ENCODE measurements at places on chromosomes 5 and 9. TPM values are rescaled to one million over a fixed set of nuclear protein-coding genes. Genes with fewer than 3 reads are reported as not detected.

The PCDHGB1 gene
- 2.4 TPM for total RNA-seq

DNA sequence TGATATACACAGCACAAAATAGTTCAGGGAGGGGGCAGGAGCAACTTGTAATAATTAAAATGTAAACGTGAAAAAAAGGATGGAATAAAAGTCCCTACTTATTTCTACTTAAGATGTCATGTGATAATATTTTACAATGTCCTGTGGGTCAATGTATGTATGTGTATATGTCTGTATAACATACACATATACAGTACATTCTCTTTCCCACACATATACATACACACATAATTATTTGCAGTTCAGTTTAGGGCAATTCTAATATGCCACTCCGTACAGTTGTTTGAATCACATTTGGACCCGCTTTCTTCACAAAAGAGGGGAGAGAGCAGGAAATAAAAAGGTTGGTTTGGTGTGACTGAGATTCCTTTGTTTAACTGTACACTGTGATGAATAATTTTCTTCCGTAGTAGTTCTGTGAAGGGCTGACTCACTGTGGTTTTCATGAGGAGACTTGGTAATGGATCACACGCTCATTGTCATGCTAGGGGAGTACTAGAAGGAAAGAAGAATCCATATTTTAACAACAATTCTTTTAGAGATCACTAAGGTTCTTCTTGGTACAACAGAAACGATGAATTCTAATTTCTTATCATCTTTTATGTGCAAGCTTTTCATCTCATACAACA, 26.2 kb upstream of the ACOT12 start:
- no peak overlapping the region for H3K4me3 ChIP-seq
- H3K36me3 ChIP-seq, result peaks cover 5% of the 10 kb centered on the region
- no peaks in the 10 kb centered on the region for H3K4me1 ChIP-seq
- no peak overlapping the region for H3K27ac ChIP-seq

DNA sequence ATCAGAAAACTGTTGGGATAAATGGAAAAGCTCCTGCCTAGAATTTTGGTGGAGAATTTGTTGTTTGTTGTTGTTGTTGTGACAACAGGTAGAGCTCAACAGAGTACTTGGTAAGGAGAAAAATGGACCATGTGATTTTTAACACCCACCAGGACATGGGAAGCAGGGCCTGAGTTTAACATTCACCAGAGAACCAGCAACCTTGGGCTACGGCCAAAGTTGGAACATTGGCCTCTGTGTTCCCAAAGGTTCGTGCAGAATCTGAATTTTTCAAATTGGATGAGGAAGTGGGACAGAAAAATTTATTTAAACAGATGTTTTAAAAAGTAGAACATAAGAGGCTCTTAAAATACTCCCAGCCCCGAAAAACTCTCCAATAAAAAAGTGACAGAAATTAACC, 127.0 kb downstream of the GNA14 start:
- DNase-seq, result no peak
- no peaks in the 10 kb centered on the region for H3K36me3 ChIP-seq
- H3K27ac ChIP-seq, result no peak overlapping the region
- H3K27me3 ChIP-seq, result no peaks in the 10 kb centered on the region
- no peaks in the 10 kb centered on the region for H3K4me1 ChIP-seq
- no peak overlapping the region for H3K4me3 ChIP-seq

DNA sequence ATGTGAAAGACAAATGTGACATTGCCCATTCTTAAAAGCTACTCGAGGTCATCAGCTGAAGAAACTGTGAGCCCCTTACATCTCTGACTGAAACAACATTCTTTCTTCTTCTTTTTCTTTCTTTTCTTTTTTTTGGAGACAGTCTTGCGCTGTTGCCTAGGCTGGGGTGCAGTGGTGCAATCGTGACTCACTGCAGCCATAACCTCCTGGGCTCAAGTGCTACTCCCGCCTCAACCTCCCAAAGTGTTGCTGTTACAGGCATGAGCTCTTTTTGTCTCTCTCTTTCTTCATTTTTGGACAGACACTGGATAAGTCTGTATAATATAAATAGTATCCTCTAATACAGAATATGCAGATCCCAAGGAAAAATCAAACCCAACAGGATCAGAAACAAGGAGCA, 263.7 kb upstream of the KLF9 start:
- no peaks in the 10 kb centered on the region for H3K36me3 ChIP-seq
- H3K27me3 ChIP-seq, result no peaks in the 10 kb centered on the region
- H3K4me1 ChIP-seq, result no peaks in the 10 kb centered on the region
- no peak for DNase-seq

GRCh38 chr5:43041110-43041668, 1.1 kb upstream of the ANXA2R start:
- H3K4me1 ChIP-seq, result no peaks in the 10 kb centered on the region
- no peaks in the 10 kb centered on the region for H3K27me3 ChIP-seq
- no peaks in the 10 kb centered on the region for H3K36me3 ChIP-seq
- H3K27ac ChIP-seq, result peak overlapping the region; percentile 89
- H3K4me3 ChIP-seq, result peak overlapping the region; percentile 49

- no peaks in the 10 kb centered on the region for H3K4me1 ChIP-seq
- H3K36me3 ChIP-seq, result no peaks in the 10 kb centered on the region
- H3K27me3 ChIP-seq, result no peaks in the 10 kb centered on the region
- H3K4me3 ChIP-seq, result no peak overlapping the region
These were observed 507.2 kb upstream of the MPDZ start for GRCh38 chr9:13786711-13787110.

DNA sequence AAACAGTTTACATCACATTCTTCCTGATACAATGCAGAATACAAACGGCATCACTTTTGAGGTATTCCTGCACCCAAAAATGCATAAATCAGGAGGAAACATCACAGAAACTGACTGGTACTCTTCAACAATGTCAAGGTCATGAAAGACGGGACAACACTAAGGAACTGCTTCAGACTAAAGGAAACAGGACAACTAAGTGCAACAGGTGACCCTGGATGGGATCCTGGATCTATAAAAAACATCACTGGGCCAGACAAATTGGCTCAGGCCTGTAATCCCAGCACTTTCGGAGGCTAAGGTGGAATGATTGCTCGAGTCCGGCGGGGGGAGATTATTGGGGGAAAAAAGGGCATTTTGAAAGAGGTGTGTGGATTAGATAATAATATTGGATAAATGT, 22.6 kb downstream of the BTNL9 start:
- H3K27ac ChIP-seq, result no peak overlapping the region
- H3K27me3 ChIP-seq, result peaks cover 7% of the 10 kb centered on the region
- H3K4me1 ChIP-seq, result no peaks in the 10 kb centered on the region
- no peak overlapping the region for H3K4me3 ChIP-seq
- DNase-seq, result no peak
- no peaks in the 10 kb centered on the region for H3K36me3 ChIP-seq

DNA sequence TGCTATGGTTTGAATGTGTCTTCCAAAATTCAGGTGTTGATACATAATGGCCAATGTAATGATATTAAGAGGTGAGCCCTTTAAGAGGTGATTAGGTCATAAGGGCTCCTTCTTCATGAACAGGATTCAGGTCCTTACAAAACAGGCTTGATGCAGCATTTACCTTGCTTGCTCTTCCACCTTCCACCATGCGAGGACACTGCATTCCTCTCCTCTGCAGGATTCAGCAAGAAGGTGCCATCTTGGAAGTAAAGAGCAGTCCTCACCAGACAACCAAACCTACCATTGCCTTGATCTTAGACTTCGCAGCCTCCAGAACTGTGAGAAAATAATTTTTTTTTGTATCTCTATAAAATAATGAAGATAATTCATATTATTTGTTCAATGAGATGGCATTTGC, 314.0 kb upstream of the SMARCA2 start:
- H3K4me1 ChIP-seq, result no peaks in the 10 kb centered on the region
- no peak overlapping the region for H3K4me3 ChIP-seq
- no peak for DNase-seq
- H3K27me3 ChIP-seq, result no peaks in the 10 kb centered on the region

GRCh38 chr5:78975035-78975434, 10.1 kb downstream of the ARSB start:
- no peaks in the 10 kb centered on the region for H3K27me3 ChIP-seq
- no peak overlapping the region for H3K27ac ChIP-seq
- peaks cover 6% of the 10 kb centered on the region for H3K4me1 ChIP-seq
- no peaks in the 10 kb centered on the region for H3K36me3 ChIP-seq

DNA sequence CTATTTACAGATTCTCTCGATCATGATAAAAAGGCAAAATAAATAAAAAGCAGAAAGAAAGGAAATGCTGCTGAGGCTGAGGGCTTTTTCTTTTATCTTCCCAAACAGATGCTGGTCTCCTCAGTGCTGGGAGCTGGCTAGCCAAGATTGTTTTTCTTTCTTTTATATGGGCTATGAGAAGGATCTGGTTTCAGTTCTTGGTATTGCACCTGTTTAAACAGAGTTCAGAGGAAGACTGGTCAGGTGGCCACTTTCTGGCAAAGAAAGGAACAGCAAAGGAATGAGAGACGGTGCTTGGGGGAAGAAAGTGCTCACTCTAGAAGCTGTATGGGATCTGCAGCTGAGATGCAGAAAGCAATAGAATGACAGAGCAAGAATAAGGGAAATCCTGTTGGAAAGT, 88.9 kb downstream of the SLF1 start:
- H3K27me3 ChIP-seq, result no peaks in the 10 kb centered on the region
- no peak overlapping the region for H3K27ac ChIP-seq
- H3K4me1 ChIP-seq, result no peaks in the 10 kb centered on the region
- H3K36me3 ChIP-seq, result peaks cover 7% of the 10 kb centered on the region
- DNase-seq, result no peak
- no peak overlapping the region for H3K4me3 ChIP-seq

The FST gene
- total RNA-seq, result 1.5 TPM

- H3K4me1 ChIP-seq, result no peaks in the 10 kb centered on the region
- no peak overlapping the region for H3K27ac ChIP-seq
- no peak overlapping the region for H3K4me3 ChIP-seq
- H3K27me3 ChIP-seq, result no peaks in the 10 kb centered on the region
These were observed 31.0 kb upstream of the HMCN2 start for GRCh38 chr9:130234340-130235260.

DNA sequence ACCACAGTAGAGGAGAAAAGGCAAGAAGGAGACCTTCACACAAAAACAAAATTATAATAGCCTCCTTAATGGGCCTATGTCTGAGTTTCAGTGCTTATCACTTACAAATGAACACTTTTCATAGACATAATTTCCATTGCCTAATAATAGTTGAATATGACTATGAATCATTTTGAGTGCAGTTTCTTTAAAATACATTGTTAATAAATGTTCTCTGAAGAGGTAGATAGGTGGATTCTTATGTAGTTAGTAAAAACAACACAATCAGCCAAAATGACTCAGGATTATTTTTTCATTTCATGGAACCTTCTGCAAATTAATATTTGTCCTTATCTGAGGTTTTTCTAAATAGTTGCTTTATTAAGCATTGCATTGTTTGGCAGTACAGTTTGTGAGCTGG, 45.6 kb downstream of the DAPK1 start:
- H3K27me3 ChIP-seq, result no peaks in the 10 kb centered on the region
- no peaks in the 10 kb centered on the region for H3K36me3 ChIP-seq
- H3K4me3 ChIP-seq, result no peak overlapping the region
- no peak overlapping the region for H3K27ac ChIP-seq
- no peaks in the 10 kb centered on the region for H3K4me1 ChIP-seq
- no peak for DNase-seq

DNA sequence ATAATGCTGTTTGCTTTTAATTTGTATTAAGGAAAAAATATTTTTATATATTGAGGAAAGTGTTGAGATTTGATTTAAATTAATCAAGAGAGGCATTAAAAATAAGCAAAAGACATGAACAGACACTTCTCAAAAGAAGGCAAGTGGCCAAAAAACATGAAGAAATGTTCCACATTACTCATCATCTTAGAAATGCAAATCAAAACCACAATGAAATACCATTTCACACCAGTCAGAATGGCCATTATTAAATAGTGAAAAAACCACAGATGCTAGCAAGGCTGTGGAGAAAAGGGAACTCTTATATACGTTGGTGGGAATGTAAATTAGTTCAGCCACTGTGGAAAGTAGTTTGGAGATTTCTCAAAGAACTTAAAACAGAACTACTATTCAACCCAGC, 45.9 kb downstream of the RANBP17 start:
- no peaks in the 10 kb centered on the region for H3K36me3 ChIP-seq
- H3K4me3 ChIP-seq, result no peak overlapping the region
- H3K27ac ChIP-seq, result no peak overlapping the region

The FOXD4L5 gene
- not detected for total RNA-seq

- H3K4me3 ChIP-seq, result no peak overlapping the region
- no peaks in the 10 kb centered on the region for H3K4me1 ChIP-seq
- H3K27me3 ChIP-seq, result no peaks in the 10 kb centered on the region
- no peak overlapping the region for H3K27ac ChIP-seq
- DNase-seq, result no peak
These were observed 495.3 kb downstream of the CCDC171 start for GRCh38 chr9:16048129-16048528.

The PGM5 gene
- total RNA-seq, result 274 TPM

DNA sequence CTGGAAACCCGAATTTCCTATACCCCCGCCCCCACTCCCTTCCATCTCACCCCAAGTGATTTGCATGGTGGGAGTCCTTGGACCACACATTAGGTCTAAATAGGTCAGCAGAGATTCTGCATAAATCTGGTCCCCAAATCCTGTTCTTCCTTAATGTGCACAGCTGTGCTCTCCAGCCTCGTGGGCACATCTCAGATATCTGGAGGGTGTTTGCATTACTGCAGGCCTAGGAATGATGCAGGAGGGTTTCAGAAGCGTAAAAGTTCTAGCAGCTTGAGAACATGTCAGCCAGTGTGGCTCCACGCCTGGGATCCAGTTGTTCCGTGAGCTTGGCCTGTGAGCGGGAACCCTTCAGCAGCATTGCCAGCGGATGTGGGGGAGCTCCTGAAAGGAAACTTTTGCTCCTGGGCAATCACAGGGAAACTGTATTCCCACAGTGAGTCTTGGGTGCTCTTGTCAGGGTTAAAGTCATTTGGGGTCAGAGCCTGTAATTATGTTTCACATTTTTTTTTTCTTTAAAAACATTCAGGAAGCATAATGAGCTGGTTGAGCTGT, 12.9 kb downstream of the ARHGAP26 start:
- no peaks in the 10 kb centered on the region for H3K36me3 ChIP-seq
- DNase-seq, result peak; percentile 77
- no peak overlapping the region for H3K4me3 ChIP-seq
- peaks cover 92% of the 10 kb centered on the region for H3K4me1 ChIP-seq

- no peaks in the 10 kb centered on the region for H3K27me3 ChIP-seq
- H3K27ac ChIP-seq, result peak overlapping the region; percentile 75
- no peak overlapping the region for H3K4me3 ChIP-seq
These were observed 16.8 kb downstream of the MGAT1 start for GRCh38 chr5:180785794-180786221.

DNA sequence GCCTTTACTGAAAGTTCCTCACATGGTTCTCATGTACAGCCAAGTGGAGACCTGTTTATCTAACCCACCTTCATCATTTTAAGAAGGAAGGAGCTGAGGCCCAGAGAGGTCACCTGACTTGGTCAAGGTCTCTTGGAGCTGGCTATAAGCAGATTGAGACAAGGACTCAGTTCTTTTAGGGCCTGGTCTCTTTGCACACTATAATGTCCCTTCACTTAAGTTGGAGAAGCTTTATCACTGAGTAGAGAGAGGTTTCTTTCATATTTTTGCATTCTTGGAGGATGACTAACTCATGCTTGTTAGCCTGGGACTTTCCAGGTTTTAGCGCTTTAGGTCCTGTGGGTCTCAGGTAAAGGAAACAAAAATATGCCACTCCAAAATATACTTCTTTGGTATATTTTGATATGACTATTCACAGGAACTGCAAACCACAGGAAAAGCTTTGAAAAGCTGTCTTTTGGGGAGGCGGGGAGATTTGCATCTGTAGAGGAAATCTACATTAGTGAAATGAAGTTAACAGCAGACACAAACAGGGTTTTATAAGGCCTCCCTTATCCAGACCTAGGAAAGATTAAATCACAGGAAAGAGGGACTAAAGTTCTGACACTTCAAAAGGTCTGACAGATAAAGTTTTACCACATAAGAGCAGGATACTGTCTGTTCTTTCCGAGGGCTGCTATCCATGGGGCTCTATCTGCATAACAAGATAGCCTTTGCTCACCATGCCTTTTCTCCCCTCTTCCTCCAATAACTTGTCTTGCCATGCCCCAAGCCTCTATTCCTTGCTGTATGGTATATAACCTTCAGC, 95.8 kb upstream of the ANKRD55 start:
- no peak for DNase-seq
- H3K36me3 ChIP-seq, result no peaks in the 10 kb centered on the region
- H3K4me3 ChIP-seq, result no peak overlapping the region
- H3K27ac ChIP-seq, result no peak overlapping the region
